ENCODE measurements at places on chromosomes 12 and 14.

- DNase-seq: peak; percentile 13
These were observed 3.0 kb downstream of the SDSL start for GRCh38 chr12:113424915-113425823.

GRCh38 chr12:52337054-52337453, 15.9 kb upstream of the KRT83 start:
- no peak for DNase-seq

DNA sequence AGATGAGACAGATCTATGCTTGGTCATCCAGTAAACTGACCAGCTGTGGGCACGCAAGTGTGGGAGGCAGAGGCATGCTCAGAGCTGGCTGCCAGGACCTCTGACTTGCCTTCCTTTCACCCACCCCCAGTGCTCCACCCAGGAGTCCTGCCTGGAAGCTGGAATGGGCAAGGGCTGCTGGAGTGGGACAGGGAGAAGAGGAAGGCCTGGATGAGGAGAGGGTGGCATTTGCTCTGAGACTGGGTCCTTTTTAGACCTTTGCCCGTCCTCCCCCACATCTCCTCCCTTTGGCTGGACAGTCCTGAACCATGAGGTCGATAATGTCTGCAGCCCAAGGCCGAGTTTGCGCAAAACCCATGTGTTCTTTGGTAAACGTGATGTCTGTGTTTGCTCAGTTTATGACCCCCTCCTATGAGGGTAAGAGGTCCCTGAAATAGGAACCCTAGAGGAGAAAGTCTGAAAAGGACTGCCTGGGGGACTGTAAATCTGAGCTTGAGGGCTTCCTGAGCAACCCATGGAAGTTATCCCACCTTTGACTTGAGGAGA, 3.8 kb upstream of the INHBE start:
- DNase-seq: no peak

DNA sequence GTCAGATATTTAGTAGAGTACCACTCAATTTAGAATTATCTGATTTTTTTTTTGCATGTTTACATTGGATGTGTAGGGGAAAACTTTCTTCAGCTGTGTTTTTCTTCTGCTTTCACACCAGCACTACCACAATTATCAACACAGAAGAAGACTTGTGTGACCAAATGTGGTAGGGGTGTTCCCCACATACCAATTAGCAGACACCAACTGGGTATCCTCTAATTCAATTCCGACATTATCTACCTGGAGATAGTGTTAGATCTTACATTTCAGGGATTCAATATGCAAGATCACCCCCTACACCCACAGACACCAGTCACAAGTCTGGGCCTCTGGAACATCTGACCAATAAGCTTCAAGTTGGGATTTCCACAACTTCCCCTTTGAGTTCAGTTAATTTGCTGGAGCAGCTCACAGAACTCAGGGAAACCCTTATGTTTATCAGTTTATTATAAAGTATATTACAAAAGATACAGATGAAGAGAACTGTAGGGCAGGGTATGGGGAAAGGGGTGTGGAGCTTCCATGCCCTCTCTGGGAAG, 4.1 kb upstream of the KLRG1 start:
- no peak for DNase-seq

- no peak for DNase-seq
These were observed 68.8 kb downstream of the RNFT2 start for GRCh38 chr12:116806845-116807440.

DNA sequence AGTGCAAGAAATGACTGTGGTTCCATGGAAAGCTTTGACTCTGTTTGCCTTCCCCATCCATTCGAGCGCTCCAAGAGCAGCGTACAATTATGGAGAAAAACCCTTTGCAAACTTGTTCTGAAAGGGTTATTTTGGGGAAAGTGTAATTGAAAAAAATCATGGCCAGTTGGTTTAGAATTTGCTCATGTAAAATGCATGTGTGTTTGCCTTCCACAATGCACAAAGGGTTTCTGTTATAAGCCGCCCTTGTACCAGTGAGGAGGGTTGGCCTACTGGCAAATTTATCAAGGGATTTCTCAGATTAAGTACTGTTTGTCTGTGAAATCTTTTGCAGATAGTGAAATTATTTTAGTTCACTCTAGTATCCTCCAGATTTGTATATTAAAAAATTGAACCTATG, 62.7 kb upstream of the PELI2 start:
- DNase-seq: no peak

Data from smooth muscle cell of the brain vasculature (primary cell).